NT2/D1 (cell line): ENCODE measurements at places on chromosomes 16 and 17.

GRCh38 chr16:89193576-89194293 lies 6.6 kb downstream of the SLC22A31 start:
- DNase-seq, result no peak

- no peak for DNase-seq
These were observed 4.7 kb upstream of the DDX19A start for GRCh38 chr16:70342016-70342415.

- DNase-seq, result no peak
These were observed 61.7 kb downstream of the PECAM1 start for GRCh38 chr17:64328859-64329531.

DNA sequence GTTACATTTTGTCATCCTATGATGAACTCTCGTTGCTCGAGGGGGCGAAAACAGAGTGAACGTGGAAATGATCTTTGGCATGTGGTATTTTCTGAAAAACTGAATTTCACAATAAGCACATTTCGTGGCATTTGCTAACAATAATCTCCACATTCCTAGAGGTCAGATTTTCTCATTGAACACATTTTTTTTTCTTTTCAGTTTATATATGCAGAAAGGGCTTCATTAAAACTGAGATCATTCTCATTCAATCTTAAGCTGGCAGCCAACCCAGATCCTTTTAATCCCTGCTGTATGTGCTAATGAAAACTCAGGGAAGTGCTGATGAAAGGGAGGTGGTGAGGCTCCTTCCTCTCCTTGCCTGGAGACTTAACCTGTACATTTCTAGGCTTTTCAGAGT lies 52.6 kb downstream of the PRKCA start:
- no peak for DNase-seq

DNA sequence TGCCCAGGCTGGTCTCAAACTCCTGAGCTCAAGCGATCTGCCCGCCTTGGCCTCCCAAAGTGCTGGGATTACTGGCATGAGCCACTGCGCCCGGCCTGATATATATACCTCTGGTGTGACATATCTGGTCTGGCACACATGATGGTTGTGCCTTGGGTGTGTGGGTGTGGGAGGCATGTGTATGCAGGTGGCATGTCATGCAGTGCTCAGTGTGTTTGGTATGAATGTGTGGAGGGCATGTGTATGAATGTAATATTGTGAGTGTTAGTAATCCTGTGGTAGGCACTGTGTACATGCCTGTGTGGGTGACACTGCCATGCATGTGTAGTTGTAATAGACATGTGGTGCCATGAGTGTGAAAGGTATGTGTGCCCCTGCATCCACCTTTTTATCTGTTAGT lies 179.3 kb upstream of the GOT2 start:
- no peak for DNase-seq

DNA sequence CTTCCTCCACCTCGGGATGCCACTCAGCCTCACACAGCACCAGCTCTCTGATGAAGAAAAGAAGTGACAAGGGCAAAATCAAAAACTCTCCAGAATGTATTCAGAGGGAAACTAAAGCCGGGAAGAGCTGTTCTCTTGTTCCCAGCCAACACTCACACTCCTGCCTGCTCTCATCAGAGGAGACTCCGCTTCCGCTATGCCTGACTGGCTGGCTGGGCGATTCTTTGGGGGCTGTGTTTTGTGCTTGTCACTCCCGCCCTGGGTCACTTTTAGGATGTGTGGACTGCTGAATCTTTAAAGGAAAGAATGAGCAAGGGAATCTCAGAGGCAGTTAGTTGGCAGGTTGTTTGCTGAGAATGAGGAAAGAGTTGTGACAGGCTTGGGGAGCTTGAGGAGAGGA lies 54.6 kb upstream of the TBX2 start:
- no peak for DNase-seq

DNA sequence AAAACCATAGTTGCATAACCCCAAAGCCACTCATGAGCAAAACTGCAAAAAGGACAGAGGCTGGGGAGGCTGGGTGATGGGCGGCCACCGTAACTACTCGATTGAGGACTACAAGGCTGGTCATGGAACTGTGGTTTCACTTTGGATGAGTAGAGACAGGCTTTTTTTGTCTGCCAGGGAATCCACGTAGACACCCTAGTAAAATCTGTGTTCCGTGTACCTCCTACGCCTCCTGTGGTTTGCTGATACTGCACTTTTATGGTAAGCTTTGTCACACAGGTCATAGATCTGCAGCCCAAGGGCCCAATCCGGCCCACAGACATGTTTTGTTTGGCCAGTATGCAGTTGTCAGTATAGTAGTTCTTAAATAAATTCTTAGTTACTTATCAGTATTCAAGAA lies 2.2 kb upstream of the TLCD3B start:
- DNase-seq, result no peak
